ENCODE measurements at places on chromosomes 2 and 18.

- DNase-seq: no peak
These were observed 106.5 kb upstream of the ETAA1 start for GRCh38 chr2:67290451-67291290.

GRCh38 chr18:5983488-5983887 is 88.2 kb upstream of the TMEM200C start:
- DNase-seq: no peak

- no peak for DNase-seq
These were observed 42.3 kb upstream of the TEX51 start for GRCh38 chr2:126856403-126856802.

- DNase-seq: no peak
These were observed 155.9 kb downstream of the WDPCP start for GRCh38 chr2:63432373-63432772.

- DNase-seq: no peak
These were observed 66.7 kb upstream of the HAAO start for GRCh38 chr2:42859006-42859552.

- no peak for DNase-seq
These were observed 533 bp downstream of the DHX57 start for GRCh38 chr2:38875227-38875575.

- DNase-seq: no peak
These were observed 46.0 kb downstream of the CAPN13 start for GRCh38 chr2:30761226-30761625.

DNA sequence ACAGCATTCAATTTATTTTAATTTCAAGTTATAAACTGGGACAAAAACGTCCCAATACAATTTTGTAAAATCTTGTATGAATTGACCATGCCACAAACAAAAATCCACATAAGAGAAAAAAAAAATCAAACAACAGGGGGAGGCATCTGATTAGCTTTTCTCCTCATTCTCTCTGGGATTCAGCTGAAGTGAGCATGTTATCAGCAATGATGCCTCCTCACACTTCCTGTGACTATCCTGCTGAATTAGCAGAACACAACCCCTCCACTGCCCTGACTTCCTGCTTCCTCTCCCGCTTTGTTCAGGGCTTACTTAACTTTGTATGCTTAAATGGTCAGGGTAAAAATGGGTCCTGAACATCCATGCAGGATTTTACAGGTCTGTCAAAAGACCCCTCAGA is 132.2 kb upstream of the ITGB6 start:
- peak; percentile 57 for DNase-seq

GRCh38 chr2:29916571-29916970 is 4.8 kb downstream of the ALK start:
- no peak for DNase-seq

DNA sequence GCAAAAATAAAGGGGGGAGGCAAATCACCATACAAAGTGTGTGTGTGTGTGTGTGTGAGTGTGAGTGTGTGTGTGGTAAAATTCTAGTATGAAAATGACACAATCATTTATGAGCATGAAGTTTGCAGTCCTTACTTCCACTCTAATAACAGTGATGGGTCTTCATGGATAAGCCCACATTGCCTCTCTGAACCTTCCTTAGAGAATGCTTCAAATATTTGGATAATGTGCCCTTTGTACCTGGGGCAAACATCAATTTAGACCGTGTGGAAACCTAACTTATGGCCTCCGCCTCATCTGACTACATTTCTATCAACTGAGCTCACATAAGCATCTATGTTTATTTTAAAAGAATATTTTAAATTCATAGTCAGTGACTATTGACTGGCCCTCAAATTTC is 3.7 kb downstream of the SCN9A start:
- no peak for DNase-seq

GRCh38 chr18:79425569-79425886 is 29.8 kb downstream of the NFATC1 start:
- no peak for DNase-seq

DNA sequence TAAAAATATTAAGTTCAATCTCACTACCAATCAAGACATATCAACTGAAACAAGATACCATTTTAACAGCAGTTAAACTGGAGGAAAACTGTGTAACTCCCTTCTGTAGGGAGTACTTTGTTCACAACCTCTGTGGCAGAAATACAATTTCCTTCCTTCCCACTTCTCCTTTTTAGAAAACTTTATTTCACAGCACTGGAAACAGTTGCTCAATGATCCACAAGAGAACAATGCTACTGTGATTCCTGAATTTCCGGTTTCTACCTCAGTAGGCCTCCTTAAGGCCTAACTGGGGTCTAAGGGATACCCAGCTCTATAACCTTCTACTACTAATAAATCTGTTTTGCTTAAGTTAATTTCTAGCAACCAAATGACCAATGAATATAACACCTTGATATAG is 14.1 kb downstream of the TLK1 start:
- peak; percentile 30 for DNase-seq

DNA sequence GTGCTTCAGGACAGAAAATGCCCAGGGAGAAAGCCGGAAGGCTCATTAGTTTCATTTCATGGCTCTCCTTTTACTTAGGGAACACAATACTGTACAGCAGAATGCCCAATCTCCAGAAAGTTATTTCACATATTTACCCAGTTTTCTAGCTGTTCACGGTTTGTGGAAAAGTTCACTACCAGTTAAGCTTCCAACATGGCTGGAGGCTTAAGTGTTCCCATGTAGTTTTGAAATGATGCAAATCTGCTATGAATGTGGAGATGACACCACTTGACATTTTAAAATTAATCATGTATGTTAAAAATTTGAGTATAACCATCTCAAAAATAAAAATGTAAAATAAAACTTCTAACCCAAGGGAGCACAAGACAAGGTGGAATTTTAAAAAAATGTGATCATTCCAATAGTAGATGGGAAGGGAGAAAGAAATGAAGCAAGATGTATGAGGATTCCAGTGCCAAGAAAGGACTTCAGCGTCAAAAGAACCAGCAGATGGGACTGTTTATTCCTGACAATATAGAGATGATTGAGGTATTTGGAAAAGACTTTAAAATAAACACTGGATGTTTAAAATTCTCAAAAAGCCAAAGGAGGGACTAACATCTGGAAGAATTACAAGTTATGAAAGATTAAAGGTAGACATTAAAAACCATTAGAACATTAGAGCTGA is 60.9 kb upstream of the OSR1 start:
- DNase-seq: no peak

DNA sequence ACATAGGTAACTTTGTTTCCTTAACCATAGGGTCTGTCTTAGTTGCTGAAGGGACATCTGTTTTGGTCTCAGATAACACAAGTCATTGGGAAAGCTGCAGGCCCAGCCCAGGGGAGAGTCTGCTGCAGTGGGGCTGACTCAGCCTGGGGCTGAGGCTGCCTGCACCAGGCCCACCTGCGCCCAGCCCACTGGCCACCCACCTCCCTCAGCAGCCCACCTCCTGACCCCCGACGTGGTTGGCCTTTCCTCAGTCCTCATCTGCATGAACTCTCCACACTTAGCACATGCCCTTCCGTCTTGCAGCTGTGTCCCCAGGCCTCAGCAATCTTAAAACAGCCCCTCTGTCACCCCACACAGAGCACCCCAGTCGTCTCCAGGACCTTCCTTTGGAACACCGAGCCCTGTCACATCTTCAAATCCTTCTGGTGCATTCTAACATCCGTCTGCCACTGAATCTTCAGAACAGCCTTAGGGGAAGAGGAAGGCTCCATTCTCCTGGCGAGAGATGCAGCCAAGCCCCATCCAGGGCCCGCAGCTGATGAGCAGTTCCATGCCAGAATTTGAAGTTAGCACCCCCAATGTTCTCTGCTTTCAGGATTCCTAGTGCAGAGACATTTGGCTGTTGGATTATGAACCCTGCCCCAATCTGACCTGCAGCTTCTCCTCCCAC is 231.4 kb downstream of the SEPTIN10 start:
- no peak for DNase-seq

DNA sequence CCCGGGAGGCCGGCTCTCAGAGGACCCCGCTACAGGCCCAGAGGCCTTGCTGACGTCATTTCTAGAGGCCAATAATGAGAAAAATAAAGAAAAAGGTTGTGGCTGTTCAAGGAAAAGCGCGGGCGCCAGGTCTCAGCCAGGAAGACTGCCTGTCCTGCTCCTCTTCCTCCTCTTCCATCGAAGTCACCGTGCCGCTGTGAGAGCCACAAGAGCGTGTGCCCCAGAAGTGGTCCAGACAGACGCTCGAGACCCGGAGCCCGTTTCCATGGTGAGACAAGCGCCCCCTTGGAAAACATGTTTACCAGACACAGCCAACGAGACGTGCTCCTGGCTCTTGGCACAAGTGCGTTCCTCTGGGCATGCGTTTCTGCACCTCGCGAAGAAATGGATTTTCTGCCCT is 210.5 kb downstream of the HDAC4 start:
- no peak for DNase-seq

DNA sequence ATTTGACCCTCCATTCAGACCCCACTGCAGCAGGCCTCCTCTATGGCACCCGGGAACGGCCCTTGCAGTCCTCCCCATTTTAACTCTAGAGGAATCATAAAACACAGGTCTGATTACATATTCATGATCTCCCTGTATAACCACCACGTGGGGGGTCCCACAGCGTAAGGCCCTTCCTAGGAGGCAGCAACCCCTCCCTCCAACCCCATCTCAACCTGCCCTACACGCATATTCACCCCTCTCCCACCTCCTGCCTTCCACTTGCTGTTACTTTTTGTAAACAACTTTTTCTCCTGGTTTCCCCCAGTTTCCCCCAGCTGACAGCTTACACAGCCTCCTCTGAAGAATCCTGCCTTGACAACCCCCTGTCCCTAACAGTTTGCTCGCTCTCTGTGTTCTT is 85.1 kb upstream of the FOXI3 start:
- no peak for DNase-seq

GRCh38 chr2:219492575-219492974 is 6.1 kb upstream of the GMPPA start:
- DNase-seq: no peak

GRCh38 chr2:210003359-210003758 is 921 bp downstream of the RPE start:
- no peak for DNase-seq

GRCh38 chr2:224041554-224041953 is 2.5 kb upstream of the SERPINE2 start:
- no peak for DNase-seq

- DNase-seq: no peak
These were observed 5.0 kb upstream of the CNGA3 start for GRCh38 chr2:98341241-98341640.

GRCh38 chr18:7133181-7133580 is 15.6 kb upstream of the LAMA1 start:
- DNase-seq: no peak

- no peak for DNase-seq
These were observed 260.2 kb upstream of the TRIB2 start for GRCh38 chr2:12456293-12457106.

GRCh38 chr18:62510789-62511188 is 12.0 kb upstream of the ZCCHC2 start:
- no peak for DNase-seq

DNA sequence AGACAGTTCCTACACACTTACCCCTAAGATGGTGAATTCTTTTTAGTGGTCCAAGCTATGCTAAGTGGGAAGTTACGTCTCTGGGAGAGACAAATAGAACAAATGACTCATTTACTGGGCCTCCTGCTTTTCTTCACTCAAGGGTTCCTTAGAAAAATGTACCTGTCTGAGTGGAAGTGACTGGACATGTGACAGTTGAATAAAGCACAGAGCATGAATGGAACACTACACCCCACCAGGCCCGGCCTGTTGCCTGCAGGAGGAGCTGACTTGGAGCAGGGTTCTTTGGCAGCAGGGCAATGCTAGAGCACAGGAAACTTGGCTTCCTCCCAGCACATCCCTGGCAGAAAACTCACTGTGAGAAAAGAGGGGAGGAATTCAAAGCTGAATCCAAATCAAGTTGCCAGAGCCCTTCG is 451.0 kb upstream of the SETBP1 start:
- no peak for DNase-seq

DNA sequence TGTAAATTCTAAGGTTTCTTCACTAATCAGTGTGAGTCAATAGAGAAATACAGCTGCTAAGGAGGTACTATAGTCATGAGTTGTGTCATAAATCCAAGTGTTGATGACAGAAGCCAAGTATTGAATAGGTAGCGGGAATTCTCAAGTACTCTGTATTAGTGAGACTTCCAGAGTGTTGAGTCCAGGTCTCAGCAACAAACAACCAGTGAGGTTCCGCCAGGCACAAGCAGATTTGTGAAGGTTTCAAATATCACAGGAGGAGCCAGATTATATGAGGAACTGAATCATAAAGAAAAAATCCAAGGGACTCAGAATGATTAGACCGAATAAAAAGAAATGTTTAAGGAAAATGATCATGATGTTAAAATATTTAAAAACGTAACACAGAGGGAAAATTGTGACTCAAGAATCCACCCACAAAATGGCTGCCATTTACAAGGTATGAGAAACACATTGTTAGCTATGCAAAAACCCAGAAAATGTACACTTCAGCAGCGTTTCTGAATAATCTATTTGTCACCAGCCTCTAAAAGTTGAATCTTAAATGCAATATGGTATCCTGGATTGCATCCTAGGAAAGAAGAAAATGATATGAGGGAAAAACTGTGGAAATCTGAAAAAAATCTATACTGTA is 27.3 kb upstream of the EVA1A start:
- DNase-seq: peak; percentile 20

DNA sequence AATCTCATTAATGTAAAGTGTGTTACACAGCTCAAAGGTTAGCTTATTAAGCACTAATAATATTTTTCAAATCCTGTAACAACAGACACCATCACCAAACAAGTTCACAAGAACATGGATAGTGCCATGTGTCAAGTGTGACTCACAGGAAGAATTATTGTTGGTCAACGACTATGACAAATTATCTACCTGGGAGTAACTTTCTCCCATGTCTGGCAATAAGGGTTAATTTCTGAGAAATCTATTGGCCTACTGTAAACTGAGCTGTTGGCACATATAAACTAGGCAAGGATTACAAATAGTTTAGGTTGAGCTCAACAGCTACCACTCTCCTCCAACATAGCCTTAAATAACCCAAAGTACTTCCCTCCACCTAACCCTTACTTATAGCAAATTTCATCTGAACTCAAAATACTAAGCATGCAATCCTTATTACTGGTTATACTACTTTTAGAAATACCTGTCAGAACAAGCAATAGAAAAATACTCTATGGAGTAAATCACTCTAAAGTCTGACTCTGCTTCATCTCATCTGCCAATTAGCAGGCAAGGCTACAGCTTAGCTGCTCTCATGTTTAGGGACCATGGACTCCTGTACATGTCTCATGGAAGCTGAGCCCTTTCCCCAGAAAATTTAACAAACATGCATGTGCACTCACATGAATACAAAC is 223.0 kb downstream of the NBAS start:
- no peak for DNase-seq

DNA sequence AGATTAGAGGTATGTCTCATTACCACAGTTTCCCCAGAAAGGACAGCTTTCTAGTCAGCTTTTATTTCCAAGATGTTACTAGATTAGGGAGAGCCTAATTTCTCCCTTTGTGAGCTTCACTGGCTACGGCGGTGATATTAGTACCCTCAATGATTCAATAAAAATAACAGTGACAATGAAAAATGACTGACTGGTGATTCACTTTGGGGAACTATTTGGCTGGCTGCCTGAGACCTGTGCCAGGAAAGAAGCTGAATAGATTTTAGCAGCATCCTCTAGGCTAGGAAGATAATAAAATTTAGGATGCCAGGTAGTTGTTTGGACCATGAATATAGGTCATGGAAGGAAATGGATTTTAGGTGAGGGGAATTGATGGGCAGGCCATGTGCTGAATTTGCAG is 178.7 kb downstream of the FMNL2 start:
- no peak for DNase-seq

All from pulmonary artery endothelial cell (primary cell).